Fibroblast of skin of left biceps (primary cell): ENCODE measurements at places on chromosomes 11 and 22.

DNA sequence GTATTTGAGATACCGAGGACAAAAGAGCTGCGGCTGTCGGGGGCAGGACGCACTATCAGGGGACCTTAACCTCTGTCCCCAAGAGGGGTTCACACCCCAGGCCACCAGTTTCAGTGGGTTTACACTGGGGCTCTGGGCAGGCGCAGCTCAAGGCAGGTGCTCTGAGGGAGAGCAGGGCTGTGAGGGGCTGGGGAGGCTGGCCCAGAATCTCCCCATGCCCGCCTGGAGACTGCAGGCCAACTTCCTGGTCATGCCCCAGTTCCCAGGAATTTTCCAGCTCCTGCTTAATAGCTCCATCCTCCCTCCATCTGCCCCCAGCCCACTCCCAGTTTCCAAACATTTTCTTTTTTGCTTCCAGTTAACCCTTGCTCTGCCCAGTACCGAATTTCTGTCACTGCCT, 7.6 kb upstream of the PGA3 start:
- DNase-seq = no peak

- no peak for DNase-seq
These were observed 205.0 kb upstream of the PGR start for GRCh38 chr11:101334581-101334980.

DNA sequence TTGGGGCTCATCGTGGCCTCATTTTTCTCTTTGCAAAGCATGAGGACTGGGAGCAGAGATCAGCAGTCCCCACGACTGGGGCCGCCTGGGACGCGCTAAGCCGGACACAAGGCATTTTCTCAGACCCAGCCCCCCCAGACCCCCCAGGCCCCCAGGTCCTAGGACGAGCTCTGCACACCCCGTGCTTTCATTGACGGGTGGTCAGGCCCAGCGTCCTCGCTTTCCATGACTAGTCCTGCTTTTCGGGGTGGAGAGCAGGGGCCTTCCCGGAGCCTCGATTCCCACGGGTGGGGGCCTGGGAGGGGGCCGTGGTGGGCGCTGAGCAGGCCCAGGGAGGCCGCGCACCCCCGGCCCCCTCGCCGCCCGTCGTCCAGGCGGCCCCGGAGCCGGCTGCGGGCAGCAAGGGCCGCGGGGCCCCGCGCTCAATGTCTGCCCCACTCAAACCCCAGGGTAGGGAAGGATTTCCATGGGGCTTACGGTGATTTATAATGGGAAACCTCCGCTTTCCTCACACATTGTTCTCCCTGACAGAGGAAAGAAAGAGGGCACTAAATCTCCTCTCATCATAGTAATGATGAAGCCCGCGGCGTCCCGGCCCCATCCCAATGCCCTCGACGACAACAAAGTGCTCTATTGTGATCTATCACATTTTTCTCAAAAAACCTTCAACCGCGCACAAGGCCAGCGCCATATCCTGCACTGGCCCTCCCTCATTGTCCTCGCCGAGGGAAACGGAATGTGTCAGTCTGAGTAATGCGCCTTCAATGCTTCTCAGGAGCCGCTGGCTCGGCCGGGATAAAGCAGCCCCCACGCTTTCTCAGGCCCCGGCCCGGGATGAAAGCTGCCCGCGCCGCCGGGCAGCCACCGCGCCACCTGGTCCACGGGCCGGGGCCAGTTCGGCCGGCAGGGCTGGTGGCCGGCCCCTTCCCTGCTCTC, 10.4 kb upstream of the LINC01488 start:
- DNase-seq = peak; percentile 15

GRCh38 chr11:94873916-94874540, 99.3 kb downstream of the CWC15 start:
- no peak for DNase-seq

DNA sequence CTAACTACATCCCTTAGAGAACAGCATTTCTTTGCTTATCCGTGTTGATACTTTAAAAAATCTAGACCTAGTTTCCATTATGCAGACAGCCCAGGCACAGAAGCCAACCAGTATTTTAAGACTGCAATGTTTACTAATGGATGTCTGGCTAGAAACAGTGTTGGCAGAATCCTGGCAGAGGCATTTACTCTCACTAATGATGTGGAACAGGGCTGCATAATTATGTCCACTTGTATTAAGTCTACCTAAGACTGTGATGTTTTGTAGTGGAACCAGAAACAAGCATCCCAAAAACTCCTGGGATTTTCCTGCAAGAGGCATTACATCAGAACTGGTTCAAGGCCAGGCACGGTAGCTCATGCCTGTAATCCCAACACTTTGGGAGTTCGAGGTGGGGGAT, 50.2 kb upstream of the PICALM start:
- no peak for DNase-seq

DNA sequence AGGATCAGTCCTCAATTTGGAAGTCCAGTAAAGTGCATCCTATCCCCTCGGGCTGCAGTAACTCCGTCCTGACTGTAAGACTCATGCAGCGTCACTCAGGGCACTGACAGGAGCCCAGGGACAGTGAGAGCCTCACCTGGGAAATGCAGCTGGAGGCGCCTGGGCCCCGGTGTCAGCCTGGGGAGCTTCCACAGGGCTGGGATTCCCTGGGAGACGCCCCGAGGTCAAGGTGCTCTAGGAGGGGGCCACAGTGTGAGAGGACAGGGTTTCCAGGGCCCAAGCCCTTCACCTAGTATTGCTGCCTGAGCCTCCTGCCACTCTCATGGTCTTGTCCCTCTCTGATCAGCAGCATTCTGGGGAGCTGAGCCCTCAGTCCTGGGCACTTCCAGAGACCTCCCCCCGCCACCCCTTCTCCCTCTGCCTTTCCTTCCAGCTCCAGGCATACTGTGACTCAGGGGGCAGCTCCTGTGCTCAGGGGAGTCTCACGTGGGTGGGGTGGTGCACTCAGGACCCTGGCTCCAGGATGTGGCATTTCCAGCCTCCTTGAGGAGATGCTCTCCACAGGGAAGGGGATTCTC, 99.1 kb upstream of the IGLL5 start:
- DNase-seq = no peak

DNA sequence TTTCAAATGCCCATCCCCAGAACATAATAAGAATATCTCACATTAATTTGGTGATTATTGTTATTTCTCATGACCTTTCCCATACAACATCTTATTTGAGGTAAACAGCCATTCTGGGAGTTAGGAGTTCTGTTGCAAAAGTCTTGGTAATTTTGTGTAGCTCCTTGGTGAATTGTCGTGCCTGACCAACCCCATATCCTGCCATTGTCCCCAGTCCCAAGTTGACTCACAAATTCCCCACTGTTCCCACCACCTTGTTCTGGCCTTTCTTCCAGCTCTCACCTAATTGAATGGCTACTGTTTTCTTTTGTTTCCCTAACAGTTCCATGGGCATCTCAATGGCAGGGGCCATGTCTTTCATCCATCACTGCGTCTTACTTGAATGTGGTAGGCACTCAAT, 8.0 kb downstream of the MTNR1B start:
- DNase-seq = no peak

- no peak for DNase-seq
These were observed 396.8 kb downstream of the GUCY1A2 start for GRCh38 chr11:106621484-106621883.

DNA sequence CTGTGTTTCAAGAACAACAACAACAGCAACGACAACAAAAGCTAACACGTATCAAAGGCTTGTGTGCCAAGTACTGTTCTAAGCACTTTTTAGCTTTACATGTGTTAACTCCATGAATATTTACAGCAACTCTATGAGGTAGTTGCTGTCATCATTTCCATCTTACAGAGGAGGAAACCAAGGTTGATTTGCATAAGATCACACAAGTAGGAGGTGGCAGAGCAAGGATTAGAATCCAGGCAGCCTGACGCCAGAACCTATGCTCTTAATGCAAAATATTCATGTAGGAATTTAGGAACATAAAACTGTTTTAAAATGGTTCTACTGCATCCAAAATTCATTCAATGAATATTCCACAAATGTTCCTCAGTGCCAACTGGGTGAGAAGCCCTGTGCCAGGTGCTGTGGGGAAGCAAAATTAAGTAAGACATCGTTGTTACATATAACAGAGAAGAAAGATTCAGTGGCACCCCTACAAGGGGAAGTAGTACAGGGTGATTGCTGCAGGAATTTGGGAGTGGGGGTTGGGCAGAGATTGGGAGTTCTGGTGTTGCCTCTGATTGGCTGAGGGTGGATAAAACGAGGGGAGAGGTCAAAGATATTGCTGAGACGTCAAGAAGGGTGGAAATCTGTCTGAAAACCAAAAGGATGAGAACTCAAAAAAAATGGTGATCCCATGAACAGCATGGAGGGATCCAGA, 86.1 kb upstream of the ARHGAP20 start:
- DNase-seq = no peak

GRCh38 chr11:118521892-118522311, 5.4 kb upstream of the TTC36 start:
- DNase-seq = no peak

DNA sequence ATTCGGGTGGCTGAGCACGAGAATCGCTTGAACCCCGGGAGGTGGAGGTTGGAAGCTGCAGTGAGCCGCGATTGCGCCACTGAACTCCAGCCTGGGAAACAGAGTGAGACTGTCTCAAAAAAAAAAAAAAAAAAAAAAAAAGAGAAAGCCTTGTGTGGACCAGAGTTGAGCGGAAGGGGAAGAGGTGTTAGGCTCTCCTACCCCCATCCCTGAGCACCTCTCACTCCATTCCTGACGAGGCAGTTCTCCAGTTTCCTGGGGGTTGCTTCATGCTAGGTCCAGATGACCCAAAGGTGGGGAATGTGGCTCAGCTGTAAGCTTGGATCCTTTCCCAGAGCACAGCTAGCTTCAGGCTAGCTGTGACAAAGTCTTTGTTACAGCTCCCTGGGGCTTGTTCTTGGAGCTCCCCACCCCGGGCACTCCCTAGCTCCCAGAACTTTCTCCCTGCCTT, 8.8 kb upstream of the DNAL4 start:
- DNase-seq = peak; percentile 85

DNA sequence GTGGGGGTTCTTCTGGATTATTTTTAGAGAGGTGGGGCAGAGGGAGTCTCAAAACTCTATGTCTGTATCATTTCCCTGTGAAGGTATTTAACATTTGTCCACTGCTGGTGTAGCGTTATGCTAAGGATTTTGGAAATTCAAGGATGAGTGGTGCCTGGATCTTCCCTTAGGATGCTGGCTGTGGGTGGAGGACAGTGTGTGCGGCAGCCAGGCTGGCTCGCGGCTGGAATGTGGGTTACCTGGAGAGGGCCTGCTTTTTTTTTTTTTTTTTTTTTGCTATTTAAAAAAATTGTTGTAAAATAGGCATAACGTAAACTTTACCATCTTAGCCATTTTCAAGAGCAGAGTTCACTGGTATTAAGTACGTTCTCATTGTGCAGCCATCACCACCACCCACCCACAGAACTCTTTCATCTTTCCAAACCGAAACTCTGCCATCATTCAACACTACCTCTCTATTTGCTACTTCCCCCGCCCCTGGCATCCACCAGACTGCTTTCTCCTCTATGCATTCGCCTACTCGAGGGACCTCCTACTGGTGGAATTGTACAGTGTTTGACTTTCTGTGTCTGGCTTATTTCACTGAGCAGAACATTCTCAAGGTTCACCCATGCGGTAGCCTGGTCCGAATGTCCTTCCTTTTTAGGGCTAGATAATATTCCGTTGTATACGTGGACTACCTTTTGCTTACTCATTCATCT, 67.1 kb downstream of the PARVB start:
- no peak for DNase-seq

DNA sequence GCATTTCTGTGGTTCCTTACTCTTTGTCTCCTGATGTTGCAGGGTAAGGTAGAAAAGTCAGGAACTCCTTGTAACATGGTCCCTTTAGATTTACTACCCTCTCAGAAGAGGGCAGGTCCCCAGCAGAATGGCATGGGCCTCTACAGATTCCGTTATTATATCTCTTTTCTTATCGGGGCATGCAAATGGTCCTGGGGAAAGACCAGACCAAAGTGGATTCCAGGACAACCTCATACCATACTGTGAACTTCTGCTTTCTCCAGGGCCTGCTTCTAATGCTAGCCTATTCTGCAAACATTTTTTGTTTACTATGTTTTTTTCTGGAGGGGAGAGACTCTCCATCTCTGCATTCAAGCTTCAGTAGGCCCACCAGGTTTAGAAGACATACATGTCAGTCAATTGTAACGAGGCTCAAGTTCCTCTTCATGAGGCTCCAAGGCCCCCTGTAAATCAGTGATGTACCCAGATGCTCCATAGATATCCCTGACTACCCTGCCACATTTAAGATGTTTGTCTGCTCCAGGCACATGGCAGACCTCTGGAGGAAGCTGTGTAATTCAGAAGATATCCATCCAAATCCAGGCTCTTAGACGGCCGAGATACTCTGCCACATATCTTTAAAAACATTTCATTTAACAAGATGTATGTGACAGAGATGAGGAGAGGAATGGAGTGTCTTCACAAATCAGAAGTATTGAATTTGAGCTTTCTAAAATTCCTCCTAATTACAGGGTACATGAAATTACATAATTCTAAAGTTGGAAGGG, 8.5 kb upstream of the ME3 start:
- DNase-seq = no peak

- no peak for DNase-seq
These were observed 101.3 kb upstream of the E2F8 start for GRCh38 chr11:19342036-19342435.

DNA sequence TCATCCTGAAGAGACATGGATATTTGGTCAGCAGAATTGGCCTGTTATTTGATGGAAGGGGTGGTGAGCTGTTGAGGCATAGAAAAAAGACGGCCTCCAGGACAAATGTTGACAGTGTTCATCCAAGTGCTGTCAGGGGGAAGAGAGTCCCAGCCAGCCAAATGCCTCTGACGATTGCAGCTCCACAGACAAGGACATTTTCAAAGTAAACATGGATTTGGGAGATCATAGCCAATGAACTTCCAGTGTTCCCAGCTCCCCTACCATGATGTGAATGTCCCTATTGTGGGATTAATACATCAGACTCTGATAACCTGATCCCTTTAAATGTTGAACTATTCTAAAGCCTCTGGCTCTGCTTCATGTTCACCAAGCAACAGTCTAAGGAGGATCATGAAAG, 31.2 kb upstream of the PSMA1 start:
- no peak for DNase-seq

- no peak for DNase-seq
These were observed 7.5 kb downstream of the ZNF74 start for GRCh38 chr22:20401376-20402014.

GRCh38 chr11:91158297-91158696, 935.4 kb upstream of the CHORDC1 start:
- DNase-seq = no peak

DNA sequence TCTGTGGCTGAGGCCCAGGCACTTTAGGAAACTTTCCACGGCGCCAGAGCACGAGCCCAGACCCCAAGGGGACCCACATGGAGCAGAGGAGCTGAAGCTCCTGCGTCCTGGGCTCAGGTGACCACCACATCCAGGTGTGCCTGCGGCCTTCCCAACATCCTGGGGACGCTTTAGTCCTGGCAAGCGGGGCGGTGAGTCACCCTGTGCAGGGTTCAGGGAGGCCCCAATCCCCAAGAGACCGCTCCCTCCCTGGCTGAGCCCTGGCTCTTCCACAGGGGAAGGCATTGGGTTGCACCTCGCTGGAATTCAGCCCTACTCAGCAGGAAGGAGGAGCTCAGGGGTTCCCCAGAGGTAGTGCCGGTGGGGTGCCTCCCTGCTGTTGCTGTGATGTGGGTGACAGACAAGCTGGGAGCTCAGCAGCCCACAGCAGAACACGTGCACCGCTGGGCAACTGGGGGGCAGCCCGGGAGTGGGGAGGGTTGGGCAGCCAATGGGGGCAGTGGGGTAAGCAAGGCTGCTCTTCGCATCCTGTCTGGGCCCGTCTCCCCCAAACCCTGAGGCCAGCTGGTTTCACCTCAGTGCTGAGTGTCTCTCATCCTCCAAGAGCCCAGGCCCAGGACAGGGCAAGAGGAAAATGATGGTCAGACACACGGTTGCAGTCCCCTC, 802.8 kb downstream of the BRD1 start:
- no peak for DNase-seq
